ENCODE measurements at places on chromosomes 1 and 21.

DNA sequence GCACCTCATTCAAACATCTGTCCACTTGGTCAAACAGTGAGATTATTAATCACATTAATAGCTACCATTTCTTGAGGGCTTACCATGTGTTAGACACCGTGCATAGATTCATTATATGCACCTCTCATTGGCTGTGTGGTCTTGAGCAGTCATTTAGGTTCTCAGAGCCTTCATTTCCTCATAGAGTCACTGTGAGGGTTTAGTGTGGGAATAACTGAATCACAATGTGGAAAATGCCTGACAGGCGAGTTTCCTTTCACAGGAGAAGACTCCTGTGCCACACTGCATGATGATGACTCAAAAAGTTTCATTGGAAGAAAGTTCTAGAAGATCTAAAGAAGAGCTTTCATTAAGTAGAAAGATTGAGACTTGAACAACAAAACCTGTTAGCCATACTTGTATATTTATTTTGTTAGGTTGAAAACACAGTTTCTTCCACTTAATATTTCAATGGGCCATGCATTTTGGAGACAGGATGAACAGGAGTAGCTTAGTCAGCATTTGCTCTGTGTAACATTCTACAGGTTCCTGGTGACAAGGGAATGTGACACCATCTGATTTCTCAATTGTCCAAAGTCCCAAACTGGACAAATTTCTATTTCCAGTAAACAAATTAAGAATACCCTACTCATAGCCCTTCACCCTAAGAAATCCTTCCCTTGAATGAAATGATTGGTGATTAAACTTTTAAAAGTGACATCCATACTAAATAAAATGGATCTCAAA, 45.7 kb downstream of the FYB2 start:
- DNase-seq: no peak

GRCh38 chr1:18938008-18938706, 18.3 kb downstream of the IFFO2 start:
- DNase-seq: no peak

- DNase-seq: no peak
Measured at GRCh38 chr1:51170342-51170741, 65.7 kb upstream of the RNF11 start.

GRCh38 chr1:236982380-236982779, 21.9 kb downstream of the MT1HL1 start:
- DNase-seq: no peak

- DNase-seq: no peak
Measured at GRCh38 chr1:160718210-160718609, 6.6 kb upstream of the CD48 start.

- DNase-seq: no peak
Measured at GRCh38 chr1:59816318-59816878, 1.6 kb downstream of the HOOK1 start.
